ENCODE measurements at places on chromosomes 3 and 15.

DNA sequence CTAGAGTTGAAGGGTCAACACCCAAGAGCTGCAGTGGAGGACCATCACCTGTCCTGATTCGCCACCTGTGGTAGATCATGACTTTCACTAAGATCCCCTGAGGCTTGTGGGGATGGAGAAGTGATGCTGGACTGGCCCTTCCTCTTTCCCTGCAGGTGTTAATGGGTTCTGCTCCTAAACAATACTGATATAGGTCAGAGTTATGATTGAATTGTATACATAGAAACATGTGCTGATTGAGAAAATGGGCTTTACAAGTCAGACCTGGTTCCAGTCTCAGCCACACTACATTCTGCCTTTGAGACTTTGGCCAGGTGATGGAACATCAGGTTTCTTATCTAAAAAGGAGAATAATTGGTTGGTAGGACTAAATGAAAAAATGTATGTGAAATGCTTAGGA is 418.9 kb upstream of the TPRG1 start:
- DNase-seq: no peak

- DNase-seq: no peak
Measured at GRCh38 chr3:179528772-179529171, 34.0 kb upstream of the ACTL6A start.

DNA sequence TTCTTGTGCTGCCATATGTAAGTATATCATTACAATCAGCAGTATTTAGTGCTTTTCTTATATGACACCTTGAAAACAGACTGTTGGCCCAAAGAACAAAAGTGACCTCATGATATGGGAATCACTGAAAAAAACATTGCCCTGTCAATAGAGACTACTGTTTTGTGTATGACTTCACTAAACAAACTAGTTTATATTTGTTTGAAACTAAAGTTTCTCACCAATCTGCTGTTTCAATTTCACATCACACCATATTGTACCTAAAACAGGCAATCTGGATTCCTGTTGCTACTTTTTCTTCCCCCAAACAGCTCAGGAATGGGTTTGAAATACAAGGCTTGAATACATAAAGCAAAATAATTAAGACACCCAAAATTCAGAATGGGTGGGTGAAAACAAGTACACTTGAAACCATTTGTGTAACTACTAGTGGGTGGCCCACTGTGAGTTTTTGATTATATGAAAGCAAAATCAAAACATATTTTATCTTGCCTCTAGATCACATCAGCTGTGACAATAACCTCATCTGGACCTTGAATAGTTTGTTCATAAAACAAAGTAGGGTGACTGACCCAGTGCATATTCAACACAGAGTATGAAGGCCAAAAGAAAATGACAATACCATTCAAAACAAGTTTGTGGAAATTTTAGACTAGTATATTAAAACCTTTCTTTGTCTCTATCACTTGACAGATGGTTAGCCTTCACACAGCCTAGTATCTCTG is 5.9 kb downstream of the ZBTB20 start:
- no peak for DNase-seq

- DNase-seq: no peak
Measured at GRCh38 chr15:99032935-99033334, 25.3 kb upstream of the PGPEP1L start.

DNA sequence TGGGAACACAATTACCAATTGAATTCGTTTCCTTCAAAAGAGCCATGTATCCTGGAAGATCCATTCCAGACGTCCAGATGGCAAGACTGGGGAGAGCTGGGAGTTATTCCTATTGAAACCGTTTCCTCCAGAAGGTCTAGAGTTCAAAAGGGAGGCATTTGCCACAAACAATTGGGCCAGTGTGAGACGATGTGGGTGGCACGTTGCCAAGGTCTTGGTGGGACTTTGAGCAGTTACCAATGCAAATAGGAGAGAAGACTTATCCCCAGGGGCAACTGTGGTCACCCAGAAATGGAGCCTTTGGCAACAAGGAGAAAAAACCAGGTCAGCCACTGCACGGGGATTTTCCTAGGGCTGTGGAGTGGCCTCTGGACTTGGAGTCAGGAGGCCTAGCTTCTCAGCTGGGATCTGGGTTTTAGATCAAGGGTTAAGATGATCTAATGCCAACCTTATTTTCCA is 29.6 kb upstream of the TLE3 start:
- DNase-seq: no peak

- DNase-seq: no peak
Measured at GRCh38 chr3:32261545-32261944, 23.1 kb downstream of the CMTM8 start.

DNA sequence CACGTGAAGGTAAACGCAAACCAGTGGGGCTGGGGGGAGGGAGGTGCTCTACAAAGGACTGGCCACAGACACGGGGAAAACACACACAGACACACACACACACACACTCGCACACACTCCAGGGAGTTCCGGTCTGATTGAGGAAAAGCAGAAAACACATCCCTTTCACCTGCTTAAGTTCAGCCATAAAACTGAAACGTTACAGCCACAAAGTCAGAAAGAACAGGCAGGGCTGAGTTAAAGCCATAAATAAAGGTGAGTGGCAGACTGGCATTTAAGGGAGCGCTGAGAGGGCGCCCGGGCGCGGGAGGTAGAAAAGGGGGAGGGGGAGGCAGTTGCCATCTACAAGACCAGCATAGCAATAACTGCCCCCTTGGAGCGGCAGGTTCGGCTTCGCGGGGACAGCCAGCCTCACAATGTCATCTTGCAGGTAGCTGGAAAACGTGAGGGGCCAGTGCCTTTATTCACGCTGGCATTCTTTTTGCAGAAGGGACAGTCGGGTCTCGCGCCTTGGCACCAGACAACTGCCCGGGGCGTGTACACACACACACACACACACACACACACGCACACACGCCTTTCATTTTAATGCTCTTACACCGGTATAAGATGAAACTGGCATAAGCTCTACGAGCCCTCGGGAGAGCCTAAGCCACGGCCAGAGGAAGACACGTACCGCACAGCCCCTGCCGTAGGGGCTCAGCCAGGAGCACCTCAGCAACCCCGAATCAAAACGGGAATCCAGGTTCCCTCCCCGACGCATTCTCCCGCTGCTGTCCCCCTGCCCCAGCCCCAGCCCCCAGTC is 866 bp downstream of the TNIK start:
- peak; percentile 65 for DNase-seq

- DNase-seq: no peak
Measured at GRCh38 chr3:168081171-168081771, 14.5 kb downstream of the GOLIM4 start.

GRCh38 chr3:48013288-48013980 is 2.8 kb downstream of the MAP4 start:
- DNase-seq: peak; percentile 81

- DNase-seq: no peak
Measured at GRCh38 chr3:17852217-17852616, 109.8 kb upstream of the TBC1D5 start.

- DNase-seq: no peak
Measured at GRCh38 chr3:180306691-180307090, 270.0 kb upstream of the PEX5L start.

- no peak for DNase-seq
Measured at GRCh38 chr3:167940241-167940640, 155.5 kb downstream of the GOLIM4 start.

- DNase-seq: peak; percentile 59
Measured at GRCh38 chr3:94336046-94336753, 273.3 kb downstream of the NSUN3 start.

- no peak for DNase-seq
Measured at GRCh38 chr3:38114052-38114874, 22.7 kb downstream of the ACAA1 start.

DNA sequence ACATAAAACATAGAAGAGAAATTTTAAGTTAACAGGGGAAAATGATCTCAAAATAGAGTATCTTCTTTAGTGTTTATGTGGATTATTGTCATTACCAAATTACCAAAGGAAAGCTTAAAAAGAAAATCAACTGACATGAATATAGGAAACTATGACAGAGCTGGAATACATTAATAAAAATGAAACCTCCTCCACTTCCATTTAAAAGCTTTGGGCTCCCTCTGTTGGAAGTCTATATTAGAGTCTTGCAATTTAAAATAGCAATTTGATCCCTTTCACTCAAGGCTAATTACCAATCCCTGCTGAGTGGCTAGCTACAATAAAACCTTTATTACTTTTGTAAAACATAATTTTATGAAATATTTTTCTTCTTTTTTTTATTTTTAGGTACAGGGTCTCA is 61.4 kb upstream of the IMPG2 start:
- peak; percentile 82 for DNase-seq

DNA sequence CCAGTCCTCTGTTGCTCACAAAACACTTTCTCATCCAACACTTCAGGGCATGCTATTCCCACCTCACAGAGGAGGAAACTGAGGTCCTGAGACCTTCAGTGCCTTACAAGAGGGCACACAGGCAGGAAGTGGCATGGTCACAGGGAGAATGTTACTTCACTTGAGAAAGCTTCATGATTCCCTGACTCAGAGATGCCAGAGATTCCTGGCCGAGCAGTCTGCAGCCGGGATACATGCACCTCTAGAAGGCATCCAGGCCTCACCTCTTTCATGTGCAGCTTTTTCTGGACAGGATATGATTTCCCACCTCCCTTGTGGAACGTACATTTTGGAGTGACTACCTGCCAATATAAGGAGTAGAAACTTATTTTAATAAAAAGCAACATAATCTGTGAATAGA is 2.8 kb upstream of the SST start:
- DNase-seq: no peak

DNA sequence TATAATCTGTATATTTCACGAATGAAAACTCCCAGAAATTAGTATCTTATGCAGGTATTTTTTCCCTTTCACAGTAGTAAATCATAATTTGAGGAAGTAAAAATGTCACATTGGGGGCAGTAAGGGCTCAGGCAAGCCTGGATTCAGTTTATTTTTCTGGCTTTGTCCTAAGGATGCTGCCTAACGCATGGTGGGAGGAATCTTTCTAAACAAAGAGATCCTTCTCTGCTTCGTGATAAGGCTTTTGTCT is 35.7 kb downstream of the DNASE1L3 start:
- DNase-seq: no peak

DNA sequence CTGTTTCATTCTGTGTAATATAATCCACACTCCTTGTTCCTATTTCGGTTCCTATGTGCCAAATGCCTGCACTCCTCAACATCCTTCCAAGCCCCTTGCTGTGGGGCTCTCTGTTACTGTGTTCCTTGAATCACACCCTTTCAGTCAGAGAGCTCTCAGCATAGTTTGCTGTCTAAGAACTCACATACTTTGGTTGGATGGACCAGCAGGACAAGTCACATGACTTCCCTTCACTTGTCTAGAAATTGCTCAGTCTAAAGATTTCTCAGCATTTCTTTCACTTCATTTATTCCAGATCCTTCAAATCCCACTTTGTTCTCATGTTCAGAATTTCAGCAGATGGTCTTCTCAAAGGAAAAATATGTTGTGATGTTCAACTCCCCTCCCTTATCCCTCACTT is 203.5 kb upstream of the PFN2 start:
- no peak for DNase-seq

- DNase-seq: no peak
Measured at GRCh38 chr3:66053550-66054094, 14.9 kb upstream of the MAGI1 start.

DNA sequence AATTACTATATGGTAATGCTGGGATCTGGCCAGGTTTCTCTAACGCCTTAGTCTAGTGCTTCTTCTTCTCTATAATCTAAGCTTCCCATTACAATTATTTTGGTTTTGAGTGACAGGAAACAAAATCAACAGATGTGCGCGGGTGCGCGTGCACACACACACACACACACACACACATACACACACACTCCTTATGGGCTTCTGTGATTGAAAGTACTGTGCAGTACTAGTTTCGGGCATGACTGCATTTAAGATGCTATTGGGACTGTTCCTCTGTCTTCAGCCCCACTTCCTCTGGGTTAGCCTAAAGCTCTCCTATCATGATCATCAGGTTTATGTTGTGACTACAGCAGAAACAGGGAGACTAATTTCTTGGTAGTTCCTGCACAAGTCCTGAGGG is 32.2 kb downstream of the EPHB1 start:
- DNase-seq: no peak

- DNase-seq: no peak
Measured at GRCh38 chr3:185722881-185723280, 102.0 kb downstream of the IGF2BP2 start.

- DNase-seq: no peak
Measured at GRCh38 chr3:32450992-32451659, 51.5 kb downstream of the CMTM6 start.

GRCh38 chr15:95520511-95520910 is 810.0 kb upstream of the NR2F2 start:
- DNase-seq: no peak

DNA sequence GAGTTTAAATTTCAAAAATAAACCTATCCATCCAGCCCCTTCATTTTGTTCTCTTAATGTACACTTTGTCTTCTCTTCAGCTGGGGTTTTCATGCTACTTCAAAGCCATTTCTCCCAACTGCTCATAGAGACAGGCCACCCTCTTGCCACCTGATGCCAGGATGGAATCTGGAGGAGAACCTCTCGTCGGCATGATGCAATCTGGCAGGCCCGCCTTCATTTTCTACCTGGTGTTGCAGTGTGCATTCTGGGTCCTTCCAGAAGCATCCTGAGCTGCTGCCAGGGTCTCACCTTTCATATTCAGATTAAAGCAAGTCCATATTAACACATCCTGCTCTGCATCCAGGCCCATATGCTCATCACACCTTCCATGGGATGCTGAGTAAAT is 60.8 kb downstream of the CTNNB1 start:
- no peak for DNase-seq

- no peak for DNase-seq
Measured at GRCh38 chr3:155321418-155321817, 27.9 kb upstream of the STRIT1 start.

DNA sequence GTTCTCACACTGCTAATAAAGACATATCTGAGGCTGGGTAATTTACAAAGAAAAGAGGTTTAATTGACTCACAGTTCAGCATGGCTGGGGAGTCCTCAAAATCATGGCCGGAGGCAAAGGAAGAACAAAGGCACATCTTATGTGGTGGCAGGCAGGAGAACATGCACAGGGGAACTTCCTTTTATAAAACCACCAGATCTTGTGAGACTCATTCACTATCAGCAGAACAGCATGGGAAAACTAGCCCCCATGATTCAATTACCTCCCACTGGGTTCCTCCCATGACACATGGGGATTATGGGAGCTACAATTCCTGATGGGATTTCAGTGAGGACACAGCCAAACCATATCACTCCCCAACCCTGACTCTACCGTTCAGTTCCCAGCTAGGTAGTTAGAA is 59.7 kb upstream of the MINAR1 start:
- peak; percentile 35 for DNase-seq

DNA sequence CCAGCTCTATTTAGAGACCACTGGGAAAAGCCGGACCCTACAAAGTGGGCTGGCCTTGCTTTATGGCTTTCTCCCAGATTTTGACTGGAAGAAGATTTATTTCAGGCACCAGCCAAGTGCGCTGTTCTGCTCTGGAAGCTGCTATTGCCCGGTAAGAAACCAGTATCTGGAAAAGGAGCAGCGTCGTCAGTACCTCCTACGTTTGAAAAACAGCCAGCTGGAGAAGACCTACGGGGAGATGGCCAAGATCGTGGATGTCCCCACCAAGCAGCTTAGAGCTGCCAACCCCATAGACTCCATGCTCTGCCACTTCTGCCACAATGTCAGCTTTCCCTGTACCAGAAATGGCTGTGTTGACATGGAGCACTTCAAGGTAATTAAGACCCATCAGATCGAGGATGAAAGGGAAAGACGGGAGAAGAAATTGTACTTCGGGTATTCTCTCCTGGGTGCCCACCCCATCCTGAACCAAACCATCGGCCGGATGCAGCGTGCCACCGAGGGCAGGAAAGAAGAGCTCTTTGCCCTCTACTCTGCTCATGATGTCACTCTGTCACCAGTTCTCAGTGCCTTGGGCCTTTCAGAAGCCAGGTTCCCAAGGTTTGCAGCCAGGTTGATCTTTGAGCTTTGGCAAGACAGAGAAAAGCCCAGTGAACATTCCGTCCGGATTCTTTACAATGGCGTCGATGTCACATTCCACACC is 60.9 kb downstream of the PXYLP1 start:
- DNase-seq: no peak
